Fibroblast of skin of scalp (primary cell): ENCODE measurements at places on chromosomes 4 and X.

DNA sequence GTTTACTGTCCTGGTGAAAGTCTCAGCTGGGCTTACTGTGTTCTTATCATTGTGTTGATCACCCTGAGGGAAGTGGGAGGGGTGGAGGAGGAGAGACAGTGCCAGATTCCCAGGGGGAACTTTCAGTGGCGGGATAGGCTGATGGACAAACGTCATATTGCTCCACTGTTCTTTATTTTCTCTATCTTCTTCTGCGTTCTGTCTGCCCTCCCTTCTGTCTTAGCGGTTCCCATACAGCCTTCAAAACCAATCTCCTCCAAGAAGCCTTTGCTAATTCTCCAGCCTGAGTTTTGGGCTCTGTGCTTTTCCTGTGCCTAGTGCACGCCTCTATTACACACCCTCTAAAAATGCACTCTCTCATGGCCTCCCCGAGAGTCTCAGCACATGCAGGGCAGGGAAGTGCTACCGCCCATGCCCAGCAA is 448.7 kb upstream of the FAT1 start:
- peak; percentile 47 for DNase-seq

DNA sequence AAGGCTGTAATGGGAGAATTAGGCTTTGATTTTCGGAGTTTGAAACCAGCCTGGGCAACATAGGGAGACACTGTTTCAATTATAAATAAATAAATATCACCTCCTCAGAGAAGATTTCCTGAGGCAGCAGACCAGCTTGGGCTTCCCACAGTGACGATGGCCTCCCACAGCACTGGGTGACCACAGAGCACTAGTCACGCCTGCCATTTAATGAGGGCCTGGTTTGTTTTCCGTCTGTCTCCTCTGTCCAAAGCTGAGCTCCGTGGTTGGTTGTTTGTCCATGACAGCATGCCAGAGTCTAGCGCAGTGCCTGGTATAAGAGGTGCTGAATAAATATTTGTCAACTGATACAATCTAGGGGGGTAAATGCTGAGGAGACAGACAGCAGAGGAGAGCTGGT is 10.4 kb upstream of the PDGFRA start:
- peak; percentile 33 for DNase-seq

DNA sequence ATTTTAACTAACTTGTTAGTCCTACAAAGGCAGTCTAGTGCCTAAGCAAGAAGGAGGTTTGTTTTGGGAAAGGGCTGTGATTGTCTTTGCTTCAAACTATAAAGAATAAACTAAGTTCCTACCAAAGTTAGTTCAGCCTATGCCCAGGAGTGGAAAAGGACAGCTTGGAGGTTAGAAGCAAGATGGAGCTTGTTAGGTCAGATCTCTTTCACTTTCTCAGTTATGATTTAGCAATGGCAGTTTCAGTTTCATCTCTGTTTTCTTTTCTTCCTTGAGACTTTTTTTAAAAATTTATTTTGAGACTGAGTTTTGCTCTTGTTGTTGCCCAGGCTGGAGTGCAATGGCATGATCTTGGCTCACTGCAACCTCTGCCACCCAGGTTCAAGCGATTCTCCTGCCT is 82.9 kb upstream of the NLGN4X start:
- DNase-seq, result no peak

DNA sequence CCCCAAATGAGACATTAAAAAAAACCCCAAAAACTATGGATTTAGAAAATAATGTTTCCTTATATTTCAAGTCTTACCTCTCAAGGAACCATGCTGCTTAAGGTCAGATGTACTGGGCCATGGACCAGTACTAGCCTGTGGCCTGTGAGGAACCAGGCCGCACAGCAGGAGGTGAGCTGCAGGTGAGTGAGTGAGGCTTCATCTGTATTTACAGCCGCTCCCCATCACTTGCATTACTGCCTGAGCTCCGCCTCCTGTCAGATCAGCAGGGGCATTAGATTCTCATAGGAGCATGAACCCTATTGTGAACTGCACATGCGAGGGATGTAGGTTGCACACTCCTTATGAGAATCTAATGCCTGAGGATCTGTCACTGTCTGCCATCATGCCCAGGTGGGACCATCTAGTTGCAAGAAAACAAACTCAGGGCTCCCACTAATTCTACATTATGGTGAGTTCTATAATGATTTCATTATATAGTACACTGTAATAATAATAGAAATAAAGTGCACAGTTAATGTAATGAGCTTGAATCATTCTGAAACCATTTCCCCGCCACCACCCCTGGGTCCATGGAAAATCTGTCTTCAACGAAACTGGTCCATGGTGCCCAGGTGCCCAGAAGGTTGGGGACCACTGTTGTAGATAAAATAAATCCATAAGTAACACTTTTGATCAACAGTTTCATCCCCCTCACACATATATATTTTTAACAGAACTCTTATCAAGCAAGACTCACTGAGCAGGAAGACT is 105.3 kb upstream of the CBR4 start:
- DNase-seq, result no peak

GRCh38 chr4:141124224-141124623 is 9.0 kb downstream of the RNF150 start:
- DNase-seq, result no peak

- peak; percentile 96 for DNase-seq
These were observed 107.6 kb upstream of the CBR4 start for GRCh38 chr4:169117591-169118081.

- no peak for DNase-seq
These were observed 25.2 kb upstream of the HSPA4L start for GRCh38 chr4:127756906-127757305.

DNA sequence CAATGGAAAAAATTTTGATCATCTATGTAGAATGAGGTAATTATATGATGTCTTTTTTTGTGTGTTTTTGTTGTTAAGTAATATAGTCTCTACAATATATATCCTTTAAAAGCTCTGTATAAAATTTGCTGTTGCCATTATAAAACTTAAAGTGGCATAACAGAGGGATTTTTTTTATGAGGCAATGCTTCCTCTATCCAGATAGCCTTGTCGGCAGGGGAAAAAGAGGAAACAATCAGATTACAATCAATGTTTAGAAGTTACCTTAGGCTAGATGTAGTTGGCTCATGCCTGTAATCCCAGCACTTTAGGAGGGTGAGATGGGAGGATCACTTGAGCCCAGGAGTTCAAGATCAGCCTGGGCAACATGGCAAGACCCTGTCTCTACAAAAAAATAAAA is 86.8 kb downstream of the DIAPH2 start:
- no peak for DNase-seq

- DNase-seq, result no peak
These were observed 139.3 kb downstream of the GASK1B start for GRCh38 chr4:158033416-158034120.

GRCh38 chrX:39904816-39905537 is 192.8 kb downstream of the BCOR start:
- no peak for DNase-seq

GRCh38 chr4:10085386-10085785 is 31.2 kb downstream of the WDR1 start:
- no peak for DNase-seq

DNA sequence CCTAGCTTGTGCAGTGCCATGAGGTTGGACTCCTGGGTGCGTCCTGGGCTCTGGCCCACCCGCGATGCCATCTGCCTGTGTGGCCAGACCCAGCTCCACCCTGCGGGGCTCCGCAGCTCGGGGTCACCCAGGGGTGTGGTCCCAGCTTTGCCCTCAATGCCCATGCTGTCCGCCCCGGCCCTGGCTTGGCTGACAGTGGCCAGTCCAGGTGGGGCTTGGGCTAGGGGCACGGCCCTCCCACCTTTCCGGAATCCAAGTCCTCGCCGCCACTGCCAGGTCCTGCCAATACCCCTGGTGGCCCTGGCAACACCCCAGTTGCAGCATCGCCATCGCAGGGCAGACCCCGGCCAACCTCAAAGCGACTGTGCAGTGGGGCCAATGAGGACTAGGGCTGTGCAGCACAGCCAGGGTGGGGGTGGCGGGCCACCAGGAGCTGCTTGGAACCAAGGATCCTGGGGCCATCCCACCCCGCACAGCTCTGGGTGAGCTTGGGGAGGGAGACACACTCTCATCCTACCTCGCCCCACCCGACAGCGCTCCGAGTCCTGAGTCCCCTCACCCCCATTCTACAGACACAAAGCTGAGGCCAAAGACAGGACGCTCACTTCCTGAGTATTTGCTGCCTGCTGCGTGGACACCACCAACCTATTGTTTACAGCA is 80.9 kb downstream of the ZNF718 start:
- no peak for DNase-seq

DNA sequence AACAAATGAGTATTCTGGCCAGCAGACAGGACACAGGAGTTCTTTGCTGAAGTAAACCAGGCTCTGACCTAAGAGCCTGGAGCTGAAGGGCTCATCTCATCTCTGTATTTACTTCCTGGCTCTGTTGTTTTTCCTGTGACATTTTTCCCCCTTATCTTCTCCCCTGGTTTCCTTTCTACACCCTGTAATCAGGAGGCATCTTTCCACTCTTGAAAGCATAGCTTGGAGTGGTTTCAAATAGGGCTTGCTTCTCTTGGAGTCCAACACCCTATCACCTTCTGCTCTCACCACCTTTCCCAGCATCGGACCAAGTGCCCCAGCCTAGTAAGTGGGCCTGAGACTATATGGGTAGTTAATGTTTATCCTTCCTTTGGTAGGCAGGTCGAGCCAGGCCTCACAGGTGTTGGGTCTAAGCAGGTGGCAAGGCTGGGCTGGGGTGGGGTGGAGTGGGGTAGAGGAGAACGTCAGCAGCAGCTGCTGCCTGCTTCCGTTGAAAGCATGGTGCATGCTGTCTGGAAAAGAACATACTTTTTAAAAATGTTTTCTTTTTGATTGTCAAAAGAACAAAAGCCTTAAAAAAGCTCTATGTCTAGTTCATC is 1.2 kb downstream of the DRP2 start:
- no peak for DNase-seq

DNA sequence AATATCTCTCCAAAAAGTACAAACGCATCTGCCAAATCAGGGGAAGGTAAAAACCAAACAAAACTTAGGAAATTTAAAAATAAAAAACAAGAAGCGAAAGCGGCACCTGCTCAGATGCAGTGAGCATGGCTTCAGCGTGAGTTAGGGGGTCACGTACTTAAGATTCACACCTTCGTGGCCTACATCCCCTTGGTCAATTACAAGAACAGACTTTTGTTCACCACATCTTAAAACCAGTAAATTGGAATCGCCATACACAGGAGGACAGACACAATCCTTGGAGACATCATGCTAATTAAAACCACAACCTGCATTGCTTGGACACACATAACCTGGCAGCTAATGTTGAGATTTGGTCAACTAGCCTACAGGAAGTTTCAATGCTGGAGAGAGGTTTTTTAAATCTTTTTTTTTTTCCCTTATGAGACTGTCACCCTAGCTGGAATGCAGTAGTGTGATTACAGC is 12.5 kb upstream of the SEL1L3 start:
- DNase-seq, result no peak

DNA sequence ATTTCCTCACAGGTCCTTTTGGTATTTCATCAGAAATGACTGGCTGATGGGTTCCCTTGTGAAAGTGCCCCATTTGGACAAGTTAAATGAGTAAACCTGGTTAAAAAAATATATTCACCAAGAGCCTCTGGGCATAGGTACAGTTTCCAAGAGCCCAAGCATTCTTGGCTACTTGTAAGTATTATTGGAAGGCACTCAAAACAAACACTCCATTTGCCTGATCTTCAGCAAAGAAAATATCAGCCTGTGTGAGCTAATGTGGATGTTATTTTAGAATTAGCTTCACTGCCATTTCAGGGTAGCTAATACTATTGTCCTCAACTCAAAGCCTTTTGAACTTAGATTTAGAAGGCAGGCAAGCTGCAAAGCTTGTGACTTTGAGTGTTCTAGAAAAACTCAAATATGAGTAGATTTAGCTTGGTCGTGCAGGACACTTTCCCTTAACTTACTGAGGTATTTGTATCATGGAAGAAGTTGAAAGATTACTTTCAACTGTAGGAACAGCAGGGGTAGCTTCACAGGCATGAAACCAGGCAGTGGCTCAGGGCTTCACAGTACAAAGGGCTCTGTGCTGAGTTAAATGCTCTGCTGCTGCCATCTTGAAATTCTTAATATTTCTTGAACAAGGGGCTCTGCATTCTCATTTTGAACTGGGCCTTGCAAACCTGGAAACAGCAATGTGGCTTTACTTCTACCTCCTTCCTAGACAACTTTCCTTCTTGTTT is 177.2 kb downstream of the AMELX start:
- peak; percentile 88 for DNase-seq

DNA sequence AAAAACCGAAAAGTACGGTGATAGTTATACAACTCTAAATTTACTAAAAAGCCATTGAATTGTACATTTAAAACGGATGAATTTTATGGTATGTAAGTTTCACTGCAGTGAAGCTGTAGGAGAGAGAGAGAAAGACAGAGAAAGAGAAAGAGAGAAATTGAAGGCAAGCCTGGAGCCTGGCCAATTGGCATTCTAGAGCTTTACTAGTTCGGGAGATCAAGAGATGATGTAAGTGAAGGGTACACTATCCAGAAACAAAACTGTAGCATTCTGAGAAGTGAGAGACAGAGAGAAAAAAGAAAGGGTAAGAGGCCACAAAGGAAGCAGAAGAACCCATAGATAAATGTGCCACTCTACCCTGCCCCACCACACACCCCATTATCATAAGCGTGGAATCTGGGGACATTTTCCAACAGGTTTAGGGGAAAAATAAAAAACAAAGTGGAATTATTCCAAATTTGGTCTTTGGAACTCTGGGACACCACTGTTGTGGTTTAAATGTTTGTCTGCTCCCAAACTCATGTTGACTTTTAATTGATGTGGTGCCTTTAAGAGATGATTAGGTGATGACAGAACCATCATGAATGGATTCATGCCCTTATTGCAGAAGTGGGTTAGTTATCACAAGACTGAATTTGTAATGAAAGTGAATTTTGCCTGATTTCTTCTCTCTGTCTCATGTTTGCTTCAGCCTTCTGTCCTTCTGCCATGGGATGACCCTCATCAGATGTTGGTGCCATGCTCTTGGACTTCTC is 123.0 kb upstream of the PLS3 start:
- DNase-seq, result no peak

- DNase-seq, result no peak
These were observed 107.0 kb upstream of the STIM2 start for GRCh38 chr4:26753617-26754016.
